ENCODE measurements at places on chromosomes 2 and 18.

DNA sequence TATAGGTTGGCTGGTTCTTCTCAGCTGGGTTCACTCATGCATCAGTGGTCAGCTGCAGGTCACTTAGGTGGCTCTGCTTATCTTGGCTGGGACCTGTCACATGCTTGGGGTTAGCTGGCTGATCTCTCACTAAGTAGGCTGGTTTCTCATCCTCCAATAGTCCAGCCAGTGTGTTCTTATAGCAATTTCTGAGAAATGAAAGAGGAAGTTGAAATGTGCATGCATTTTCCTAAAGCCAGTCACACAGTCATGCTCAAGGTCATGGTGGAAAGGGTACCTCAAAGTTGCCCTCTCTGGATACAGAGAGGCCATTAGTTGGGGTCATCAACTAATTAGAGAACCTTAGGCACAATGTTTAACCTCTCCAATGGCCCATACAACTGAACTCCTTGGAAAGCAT lies 64.4 kb downstream of the KLHL29 start:
- DNase-seq, result no peak

GRCh38 chr2:171316220-171316619 lies 117.6 kb downstream of the METTL8 start:
- no peak for DNase-seq

DNA sequence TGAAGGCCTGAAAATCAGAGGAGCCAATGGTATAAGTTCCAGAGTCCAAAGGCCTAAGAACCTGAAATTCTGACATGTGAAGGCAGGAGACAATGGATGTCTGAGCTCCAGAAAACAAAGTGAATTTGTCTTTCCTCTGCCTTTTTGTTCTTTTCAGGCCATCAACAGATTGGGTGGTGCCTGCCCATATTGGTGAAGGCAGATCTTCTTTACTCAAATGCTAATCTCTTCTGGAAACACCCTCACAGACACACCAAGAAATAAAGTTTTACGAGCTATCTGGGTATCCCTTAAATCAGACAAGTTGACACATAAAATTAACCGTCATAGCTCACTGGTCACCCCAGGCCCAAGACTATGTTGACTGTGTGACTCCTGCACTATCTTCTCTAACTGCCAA lies 163.8 kb upstream of the NCKAP5 start:
- no peak for DNase-seq

DNA sequence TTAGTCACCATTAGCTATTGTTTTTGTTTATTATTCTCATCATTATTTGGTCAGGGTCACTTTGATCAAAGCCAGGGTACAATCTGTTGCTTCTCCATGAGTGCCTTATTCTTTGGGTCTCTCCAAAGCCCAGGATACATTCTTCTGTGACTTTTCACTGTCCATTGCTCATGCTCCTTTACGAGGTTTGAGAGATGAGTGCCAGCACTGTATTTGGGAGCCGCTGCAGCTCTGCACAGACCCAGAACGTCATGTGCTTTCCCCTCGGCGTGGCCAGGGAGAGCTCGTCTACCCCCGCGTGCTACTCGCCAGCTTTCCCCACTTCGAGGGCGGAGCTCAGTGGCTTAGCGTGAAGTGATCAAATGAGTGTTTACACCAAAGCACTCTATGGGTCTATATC lies 123.7 kb downstream of the COL6A3 start:
- no peak for DNase-seq

GRCh38 chr2:224085811-224086210 lies 46.7 kb upstream of the SERPINE2 start:
- no peak for DNase-seq

- DNase-seq, result no peak
Measured at GRCh38 chr18:29644276-29644675, 1398.3 kb downstream of the DSC3 start.

DNA sequence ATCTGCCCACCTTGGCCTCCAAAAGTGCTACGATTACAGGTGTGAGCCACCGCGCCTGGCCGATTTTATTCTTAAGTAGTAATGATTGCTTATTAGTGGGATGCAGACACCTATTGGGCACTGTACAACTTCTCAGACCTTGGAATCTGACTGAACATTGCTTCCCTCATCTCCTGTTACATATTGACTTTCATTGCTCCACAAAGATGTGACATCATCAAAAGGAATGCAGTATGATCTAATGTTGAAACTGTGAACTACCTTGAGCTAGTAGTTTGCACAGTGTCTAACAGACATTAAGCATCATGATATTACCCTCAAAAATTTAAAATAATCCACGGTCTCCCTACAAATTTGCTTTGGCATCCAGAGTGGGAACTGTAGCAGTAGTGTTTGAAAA lies 109.8 kb upstream of the SIX2 start:
- DNase-seq, result no peak

DNA sequence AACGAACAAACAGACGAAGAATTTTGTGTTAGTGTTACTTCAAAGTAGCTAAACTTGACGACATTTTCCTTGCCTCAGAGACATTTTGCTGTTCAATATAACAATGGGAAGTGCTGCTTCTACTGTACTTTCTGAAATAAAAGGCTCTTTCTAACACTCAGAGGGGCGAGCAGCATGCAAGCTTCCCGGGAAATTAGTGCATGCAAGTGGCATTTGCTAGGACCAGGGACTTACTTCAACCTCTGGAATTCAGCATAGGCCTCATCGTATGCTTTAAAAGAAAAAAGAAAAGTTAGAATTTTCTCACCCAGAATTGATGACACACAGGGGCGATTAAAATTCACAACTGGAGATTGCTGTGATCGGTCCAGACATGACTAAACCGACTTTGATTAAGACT lies 62.5 kb upstream of the LPIN2 start:
- DNase-seq, result no peak

DNA sequence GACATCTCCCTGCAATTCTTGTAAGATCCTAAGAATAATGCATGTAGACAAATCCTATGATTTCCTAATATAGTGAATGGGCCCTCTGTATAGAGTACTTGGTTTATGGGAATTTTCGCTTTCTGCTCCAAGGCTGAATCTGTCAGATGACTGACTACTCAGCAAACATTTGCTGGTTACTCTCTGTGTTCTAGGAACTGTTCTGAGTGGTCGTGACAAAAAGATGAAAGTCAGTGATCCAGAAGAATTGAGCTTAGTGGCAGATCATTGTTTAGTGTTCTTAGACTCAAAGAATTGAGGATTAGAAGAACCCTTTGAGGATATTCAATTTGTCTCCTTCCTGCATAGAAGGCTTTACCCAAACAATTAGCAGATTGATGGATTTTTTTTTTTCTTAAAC lies 10.0 kb downstream of the XRCC5 start:
- no peak for DNase-seq

DNA sequence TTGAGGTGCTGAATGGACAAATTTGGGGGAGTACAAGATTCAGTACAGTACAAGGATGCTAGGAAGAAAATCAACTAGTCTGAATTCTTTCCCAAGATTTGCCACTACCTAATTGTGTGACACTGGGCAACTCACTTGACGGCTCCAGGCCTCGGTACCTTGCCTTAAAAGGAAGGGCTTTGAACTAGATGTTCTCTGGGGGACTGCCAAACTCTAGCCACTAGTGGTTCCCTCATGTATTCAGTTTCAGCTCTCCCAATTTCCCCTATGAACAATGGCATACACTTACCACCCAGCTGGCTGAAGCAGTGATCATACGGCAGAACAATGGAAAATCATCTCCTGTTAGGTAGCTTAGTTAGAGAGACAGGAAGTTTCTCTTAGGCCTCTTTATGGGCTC lies 73.4 kb downstream of the VWC2L start:
- no peak for DNase-seq

DNA sequence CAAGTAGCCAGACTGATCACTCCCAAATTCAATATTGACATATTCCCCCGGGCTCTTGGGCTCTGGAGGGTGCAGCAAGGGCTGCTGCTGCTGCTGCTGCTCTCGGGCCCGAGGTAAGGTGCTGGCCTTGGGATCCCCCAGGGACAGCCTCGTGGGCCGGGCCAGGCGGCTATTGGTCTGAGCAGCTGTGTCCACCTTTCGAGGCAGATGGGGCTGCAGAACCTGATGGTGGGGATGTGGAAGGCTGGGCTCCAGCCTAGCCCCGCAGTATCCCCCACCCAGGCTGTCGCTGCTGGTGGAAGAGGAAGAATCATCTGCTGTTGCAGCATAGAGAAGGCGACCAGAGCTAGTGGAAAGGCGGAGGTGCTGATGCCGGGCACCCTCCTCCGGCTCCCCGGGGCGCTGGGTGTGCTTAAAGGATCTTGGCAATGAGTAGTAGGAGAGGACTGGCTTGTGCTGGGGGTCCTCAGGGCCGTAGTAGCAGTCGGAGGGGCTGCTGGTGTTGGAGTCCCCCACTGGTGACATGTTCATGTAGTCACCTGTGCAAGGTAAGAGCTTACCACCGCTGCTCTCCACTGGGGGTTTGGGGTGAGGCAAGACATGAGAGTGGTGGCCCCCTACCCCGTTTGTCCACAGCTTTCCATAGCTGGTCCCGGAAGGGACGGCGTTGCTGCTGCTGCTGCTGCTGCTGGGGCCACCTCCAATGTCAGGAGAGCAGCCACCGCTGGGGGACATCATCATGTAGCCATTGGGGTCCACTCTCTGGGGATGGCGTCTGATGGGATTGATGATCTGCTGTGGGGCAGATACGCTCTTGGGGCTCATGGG lies 3.4 kb downstream of the IRS1 start:
- DNase-seq, result no peak

GRCh38 chr2:171389780-171390179 lies 44.0 kb downstream of the METTL8 start:
- DNase-seq, result no peak

GRCh38 chr2:156340804-156341451 lies 8.4 kb upstream of the NR4A2 start:
- DNase-seq, result no peak

- no peak for DNase-seq
Measured at GRCh38 chr18:49966090-49966489, 152.8 kb upstream of the ACAA2 start.

DNA sequence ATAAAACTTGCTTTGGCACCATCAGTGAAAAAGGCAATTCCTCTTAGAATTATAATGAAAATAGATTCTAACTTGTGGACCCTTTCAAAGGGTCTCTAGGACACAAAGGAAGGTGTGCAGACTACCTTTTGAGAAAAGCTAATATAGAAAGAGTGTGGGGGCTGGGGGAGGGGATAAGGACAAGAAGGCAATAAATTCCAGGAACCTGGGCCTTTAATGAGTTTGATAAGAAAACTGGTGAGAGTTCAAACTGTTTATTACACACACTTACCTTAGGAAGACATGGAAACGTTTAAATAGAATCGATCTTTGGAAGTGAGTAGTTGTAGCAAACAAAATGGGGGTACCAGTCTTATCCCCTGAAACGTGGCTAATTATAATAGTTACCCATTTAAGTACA lies 39.6 kb upstream of the PGAP1 start:
- DNase-seq, result no peak

DNA sequence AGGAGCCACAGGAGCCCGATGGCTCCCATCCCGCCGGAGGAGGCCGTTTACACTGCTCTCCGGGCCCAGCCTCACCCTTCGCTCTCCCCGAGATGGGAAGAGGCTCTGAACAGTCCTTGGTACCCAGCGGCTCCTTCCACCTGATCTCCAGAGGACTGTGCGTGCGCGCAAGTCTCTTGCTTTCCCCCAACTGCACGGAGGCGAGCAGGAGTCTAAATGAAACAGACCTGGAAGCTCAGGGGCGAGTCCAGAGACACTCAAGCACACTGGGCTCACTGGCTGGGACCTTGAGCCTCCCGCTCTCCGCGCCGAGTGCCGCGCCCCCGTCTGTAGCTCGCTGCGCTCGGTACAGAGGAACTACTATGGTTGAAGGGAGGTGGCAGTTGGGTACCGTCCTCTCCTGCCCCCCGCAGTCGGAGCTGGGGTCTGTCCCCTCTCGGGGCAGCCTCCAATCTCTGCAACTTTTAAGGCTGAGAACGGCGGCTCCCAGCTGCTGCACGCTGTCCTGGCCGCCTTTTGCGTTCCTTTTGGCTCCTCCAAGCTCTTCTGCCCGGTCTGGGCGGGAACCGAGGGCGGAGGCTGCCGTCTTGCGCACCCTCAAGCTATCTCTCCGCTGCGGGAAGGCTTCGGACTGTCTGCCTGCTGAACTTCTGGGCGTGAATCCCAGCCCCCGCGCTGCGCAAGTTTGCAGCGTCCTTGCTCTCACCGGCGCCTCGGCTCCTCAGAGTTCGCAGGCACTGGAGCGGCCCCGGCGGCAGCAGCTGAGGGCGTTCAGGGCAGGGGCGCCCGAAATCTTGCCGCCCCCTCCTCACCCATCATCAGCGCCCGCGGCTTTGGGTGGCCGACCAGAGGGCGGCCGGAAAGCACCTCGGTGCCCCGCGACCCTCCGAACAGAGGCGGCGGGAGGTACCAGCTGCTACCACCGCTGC lies 491 bp downstream of the ALK start:
- DNase-seq, result no peak

- no peak for DNase-seq
Measured at GRCh38 chr2:219118504-219118903, 42.1 kb downstream of the NHEJ1 start.

GRCh38 chr2:137522620-137523011 lies 441.7 kb upstream of the HNMT start:
- no peak for DNase-seq

- no peak for DNase-seq
Measured at GRCh38 chr2:183541766-183542165, 417.5 kb downstream of the NUP35 start.

GRCh38 chr2:15363734-15364133 lies 197.4 kb downstream of the NBAS start:
- no peak for DNase-seq

GRCh38 chr2:176293334-176293733 lies 24.1 kb downstream of the MTX2 start:
- no peak for DNase-seq

GRCh38 chr2:56754066-56754615 lies 570.4 kb downstream of the CCDC85A start:
- DNase-seq, result no peak

- peak; percentile 16 for DNase-seq
Measured at GRCh38 chr2:29920130-29920577, 1.2 kb downstream of the ALK start.

DNA sequence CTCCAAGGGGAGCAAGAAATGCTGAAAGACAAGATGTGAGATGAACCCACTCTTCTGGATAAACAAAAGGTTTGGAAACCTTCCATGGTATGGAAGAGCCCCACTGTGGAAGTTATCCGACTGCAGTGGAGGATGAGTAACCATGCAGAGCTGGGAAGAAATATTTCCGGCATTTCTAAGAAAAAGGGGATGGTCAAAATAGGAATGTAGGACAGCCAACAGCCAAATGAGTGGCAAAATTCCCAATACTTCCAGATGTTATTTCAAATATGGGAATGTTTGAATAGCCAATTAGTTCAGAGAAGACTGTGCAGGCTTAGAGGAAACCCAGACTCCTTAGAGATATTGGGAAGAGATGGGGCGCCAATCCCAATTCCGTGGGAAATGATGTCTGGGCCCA lies 246.8 kb downstream of the RAD51AP2 start:
- no peak for DNase-seq

GRCh38 chr2:42450136-42450535 lies 43.6 kb downstream of the KCNG3 start:
- no peak for DNase-seq

DNA sequence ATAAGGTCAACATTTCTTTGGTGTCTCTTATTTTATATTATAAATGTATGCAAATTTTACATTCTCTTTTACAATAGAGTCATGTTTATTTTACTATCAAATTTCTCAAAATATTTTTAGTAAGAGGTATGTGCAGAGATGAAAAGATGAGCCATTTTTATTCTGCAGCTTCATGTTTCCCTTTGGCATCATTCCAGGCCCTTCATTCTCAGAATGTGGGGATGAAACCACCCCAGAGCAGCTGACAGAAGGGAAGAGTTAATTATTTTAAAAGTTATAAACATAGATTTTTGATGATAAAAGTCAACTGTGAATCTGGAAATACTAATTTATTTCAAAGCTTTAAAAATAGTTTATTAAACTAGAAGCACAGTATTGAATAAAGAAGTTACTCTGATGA lies 12.8 kb upstream of the FSHR start:
- no peak for DNase-seq

GRCh38 chr18:45066886-45067285 lies 386.2 kb downstream of the SETBP1 start:
- no peak for DNase-seq

All from stimulated activated CD8-positive, alpha-beta memory T cell treated with anti-CD3 and anti-CD28 coated beads, Interleukin-15, amount 100 ng/mL, for 48 hours (primary cell).